ENCODE measurements at places on chromosomes 13 and 19.
A peak's percentile ranks its signal among the peaks of the same experiment; 100 is the strongest.

- no peak for DNase-seq
Observed at GRCh38 chr13:112464720-112465119, 88.6 kb downstream of the SPACA7 start.

DNA sequence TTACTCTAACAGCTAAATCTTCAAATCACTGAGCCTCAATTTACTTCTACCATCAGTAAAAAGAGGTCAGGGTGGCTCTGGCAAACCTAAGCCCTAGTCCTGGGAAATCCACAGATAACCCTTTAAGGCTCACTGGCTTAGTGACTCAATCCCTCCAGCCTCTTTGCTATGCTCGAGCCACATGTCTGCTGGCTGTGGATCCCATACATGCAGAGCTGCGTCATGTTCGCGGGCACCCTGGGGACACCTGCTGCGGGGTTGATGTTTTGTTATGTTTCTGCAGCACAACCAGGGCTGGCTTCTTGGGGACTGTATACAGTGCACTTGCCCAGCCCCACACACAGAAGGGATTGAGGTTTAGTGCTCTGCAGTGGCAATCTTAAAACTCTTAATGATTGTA lies 41.6 kb upstream of the C13orf42 start:
- no peak for DNase-seq

- DNase-seq = peak; percentile 41
Observed at GRCh38 chr19:8445488-8446001, 770 bp downstream of the HNRNPM start.

- DNase-seq = no peak
Observed at GRCh38 chr19:15721268-15721667, 6.6 kb upstream of the OR10H2 start.

DNA sequence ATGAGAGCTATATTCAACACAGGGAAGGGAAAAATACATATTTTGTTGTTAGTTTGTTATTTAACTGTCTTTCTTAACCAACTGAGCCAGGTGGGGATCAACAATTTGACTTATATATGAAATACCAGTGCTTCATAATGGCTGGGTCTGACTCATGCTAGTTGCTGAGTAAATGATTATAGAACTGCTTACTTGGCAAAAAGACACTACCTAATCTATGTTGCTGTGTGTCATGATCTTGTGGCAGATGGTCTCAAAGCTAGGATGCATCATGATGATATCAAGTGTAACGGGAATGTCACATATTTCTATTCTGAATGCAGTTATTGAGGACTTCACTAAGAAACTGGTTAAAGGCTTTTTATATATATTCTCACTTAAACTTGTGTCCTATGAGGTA lies 727.4 kb upstream of the SLITRK1 start:
- no peak for DNase-seq

DNA sequence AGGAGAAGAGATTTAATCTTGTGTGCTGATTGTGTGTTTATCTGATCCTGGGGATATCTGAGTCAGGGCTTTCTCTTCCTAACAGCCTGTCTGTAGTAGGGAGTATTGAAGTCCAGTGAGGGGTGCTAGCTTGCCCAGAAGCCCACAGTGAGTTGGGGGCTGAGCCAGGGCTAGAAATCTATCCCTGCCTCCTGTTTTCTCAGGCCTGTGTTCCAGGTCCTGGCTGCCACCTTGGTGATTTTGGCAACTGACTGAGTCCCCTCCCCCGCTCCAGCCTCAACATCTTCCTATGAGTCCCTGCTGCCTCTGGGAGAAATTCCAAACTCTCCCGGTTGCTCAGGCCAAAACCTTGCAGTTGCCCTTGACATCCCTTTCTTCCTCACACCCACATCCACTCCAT lies 7.7 kb upstream of the NOVA2 start:
- DNase-seq = no peak

GRCh38 chr13:97001636-97002035 lies 7.4 kb upstream of the OXGR1 start:
- no peak for DNase-seq

GRCh38 chr13:100130092-100130491 lies 41.2 kb downstream of the PCCA start:
- no peak for DNase-seq

DNA sequence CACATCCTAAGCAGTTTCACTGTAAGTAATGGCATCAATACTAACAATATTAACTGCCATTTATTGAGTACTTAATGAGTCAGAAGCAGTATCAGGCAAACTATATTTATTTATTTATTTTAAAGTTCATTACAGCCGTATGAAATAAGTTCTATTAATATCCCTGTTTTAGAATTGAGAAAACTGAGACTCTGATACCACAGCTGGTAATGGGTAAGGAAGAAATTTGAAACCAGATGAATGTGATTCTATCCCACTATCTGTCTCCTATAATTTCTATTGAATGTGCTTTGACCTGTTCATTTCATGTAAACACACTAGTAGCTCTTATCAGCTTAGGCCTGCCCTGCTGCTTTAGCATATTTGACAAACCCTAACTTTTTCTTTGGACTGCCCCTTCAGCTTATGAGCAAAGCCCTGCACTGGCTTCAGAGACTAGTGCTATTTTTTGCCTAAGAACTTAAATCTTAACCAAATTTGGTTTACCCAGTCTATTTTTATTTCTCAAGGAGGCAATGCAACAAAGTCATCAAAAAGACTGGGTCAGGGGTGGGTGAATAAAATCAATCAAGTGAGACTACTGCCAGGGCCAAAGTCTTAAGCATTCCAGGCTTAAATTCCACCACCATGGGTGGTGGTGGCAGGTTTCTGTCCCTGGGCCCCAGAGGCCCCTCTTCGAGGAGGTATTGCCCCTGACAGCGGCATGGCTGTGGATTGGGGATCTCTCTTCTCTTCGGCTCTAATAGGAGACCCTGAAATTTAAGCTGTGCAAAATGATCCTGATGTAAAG lies 143.4 kb downstream of the DLEU7 start:
- no peak for DNase-seq

GRCh38 chr19:5960005-5961001 lies 17.6 kb downstream of the RANBP3 start:
- DNase-seq = no peak

GRCh38 chr19:4388337-4389063 lies 11.8 kb downstream of the SH3GL1 start:
- no peak for DNase-seq

- DNase-seq = peak; percentile 47
Observed at GRCh38 chr19:1651568-1652291, 685 bp downstream of the TCF3 start.

DNA sequence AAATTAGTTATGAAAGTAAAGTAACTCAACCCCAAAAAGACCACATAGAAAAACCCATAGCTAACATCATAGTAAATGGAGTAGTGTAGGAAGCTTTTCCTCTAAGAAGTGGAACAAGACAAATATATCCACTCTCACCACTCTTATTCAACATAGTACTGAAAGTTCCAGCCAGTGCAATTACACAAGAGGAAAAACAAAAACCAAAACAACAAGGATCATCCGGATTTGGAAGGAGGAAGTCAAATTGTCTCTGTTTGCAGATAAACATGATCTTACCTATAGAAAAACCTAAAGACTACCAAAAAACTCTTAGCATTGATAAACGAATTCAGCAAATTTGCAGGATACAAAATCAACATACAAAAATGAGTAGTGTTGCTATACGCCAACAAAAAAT lies 8.5 kb upstream of the SIGLEC8 start:
- DNase-seq = no peak

- peak; percentile 73 for DNase-seq
Observed at GRCh38 chr19:15195371-15196334, 5.1 kb downstream of the NOTCH3 start.

- no peak for DNase-seq
Observed at GRCh38 chr19:8423817-8424223, 10.7 kb downstream of the MARCHF2 start.

- no peak for DNase-seq
Observed at GRCh38 chr19:16340092-16340491, 15.5 kb downstream of the KLF2 start.

DNA sequence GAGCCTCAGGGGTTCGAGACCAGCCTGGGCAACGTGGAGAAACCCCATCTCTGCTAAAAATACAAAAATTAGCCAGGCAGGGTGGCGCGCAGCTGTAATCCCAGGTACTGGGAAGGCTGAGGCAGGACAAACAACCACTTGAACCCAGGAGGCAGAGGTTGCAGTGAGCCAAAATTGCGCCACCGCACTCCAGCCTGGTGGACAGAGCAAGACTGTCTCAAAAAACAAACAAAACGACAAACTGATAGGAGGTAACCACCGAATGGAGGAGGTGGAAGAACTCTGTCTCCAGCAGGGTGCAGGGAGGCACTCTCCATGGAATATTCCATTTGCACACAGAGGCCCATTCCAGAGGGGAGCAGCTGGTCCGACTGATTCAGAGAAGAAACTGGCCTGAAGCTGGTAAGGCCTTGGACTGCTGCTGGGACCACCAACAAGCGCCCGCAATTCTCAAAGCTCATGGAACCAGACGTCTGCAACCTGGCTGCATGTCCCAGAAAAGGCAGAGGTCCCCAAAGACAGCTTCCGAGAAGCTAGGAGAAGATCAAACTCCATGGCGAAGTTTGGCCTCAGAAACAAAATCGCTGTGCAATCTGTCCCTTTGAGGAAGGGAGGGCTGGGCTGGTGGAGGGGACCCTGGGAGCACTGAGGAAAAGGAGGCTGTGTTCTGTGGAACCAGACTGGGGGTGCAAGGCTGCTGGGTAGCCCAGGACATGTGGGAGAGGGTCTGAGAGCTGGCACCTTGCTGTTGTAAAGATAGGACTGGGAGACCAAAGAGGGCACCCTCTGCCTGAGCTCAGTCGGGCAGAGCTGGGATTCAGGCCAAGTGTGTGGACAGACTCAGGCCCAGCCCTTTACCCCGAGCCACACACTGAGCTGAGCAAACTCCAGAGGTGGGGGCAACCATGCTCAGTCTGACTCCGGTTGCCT lies 35.2 kb downstream of the SLC25A42 start:
- DNase-seq = no peak

DNA sequence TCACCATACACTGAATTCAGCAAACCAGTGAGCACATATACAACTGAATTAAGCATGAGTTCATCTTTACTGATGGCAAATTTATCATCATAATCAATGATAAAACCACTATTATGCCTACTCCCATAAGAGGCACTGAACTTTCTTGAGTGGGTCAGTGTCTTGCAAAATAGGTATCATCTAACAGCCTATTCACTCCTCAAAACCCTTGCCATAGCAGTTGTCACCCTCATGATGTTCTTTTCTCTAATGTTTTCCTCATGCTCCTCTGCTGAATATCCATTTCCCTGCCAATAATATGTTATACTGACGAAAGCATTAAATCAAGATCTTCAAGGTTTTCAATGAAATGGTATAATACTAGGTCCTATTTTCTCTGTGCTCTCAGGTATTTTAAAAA lies 5.6 kb downstream of the ARGLU1 start:
- no peak for DNase-seq

GRCh38 chr13:22103046-22104027 lies 432.5 kb downstream of the FGF9 start:
- DNase-seq = no peak

GRCh38 chr19:18901491-18901890 lies 5.5 kb upstream of the CERS1 start:
- no peak for DNase-seq

- DNase-seq = no peak
Observed at GRCh38 chr13:107743983-107744382, 471.4 kb downstream of the LIG4 start.

DNA sequence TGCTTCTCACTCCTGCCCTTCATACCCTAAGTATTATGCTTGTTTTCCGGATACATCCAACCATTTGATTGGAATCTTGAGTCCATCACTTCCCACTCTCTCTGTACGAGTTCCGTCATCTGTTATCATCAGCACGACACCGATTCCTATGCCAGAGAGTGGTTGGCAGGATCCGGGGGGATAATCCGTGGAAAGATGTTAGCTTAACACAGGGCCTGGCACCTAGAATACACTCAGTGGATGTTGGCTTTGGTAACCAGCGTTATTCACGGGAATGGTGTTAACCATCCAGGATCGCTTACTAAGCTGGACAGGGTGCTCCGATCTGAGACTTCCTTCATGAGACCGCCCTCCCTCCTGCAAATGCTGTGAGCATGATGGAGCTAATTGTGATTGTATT lies 12.4 kb downstream of the VSTM2B start:
- no peak for DNase-seq

DNA sequence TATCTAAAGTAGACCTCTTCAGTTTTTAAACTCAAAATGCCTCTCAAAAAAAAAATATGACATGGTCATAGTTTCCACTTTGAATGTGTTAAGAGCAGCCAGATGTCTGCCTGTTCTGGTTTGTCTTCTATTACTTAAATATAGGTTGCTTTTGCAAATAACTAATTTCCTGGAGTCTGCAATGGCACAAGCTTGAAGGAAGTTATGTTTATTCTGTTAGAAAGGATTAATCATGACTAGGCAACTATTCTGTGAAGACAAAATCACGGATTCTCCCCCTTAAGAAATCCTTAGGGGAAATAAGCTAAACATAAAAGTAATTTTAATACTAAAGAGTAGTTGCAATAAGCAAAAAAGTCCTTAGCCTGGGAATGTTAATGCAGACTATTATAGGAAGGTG lies 26.3 kb downstream of the SKA3 start:
- no peak for DNase-seq

DNA sequence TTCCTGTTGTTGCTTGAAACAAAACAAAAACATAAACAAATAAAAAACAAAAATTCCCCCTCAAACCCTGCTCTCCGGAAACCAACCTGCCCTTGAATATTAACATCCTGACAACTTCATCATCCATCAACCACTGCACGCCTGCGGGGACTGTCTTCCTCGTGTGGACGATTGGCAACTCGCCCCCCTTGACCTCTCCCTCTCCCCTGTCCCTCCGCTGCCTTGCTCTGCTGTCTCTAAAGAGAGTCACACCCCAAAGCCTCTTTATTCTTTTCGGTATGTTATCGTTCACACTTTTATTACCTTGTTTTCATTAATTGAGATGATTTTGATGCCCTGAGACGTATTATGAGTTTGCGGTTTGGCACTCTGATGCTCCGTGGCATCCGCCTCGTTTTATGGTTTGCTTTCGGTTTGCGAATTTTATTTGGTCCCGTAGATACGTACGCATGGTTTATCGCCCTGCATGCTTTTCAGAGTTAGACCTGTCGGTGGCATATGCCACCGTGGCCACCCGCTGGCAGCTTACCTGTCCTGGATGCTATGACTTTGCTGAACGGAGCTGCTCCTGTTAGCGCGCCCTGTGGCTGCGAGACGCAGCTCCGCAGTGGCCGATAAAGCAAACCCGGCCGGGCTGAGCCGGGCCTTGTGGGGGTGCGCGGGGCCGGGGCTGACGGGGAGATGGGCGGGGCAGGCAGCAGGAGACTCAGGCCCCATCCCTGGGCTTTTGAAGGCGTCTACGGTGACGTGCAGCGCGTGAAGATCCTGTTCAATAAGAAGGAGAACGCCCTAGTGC lies 10.6 kb downstream of the PTBP1 start:
- DNase-seq = no peak

GRCh38 chr13:34879851-34880250 lies 62.2 kb upstream of the NBEA start:
- no peak for DNase-seq

DNA sequence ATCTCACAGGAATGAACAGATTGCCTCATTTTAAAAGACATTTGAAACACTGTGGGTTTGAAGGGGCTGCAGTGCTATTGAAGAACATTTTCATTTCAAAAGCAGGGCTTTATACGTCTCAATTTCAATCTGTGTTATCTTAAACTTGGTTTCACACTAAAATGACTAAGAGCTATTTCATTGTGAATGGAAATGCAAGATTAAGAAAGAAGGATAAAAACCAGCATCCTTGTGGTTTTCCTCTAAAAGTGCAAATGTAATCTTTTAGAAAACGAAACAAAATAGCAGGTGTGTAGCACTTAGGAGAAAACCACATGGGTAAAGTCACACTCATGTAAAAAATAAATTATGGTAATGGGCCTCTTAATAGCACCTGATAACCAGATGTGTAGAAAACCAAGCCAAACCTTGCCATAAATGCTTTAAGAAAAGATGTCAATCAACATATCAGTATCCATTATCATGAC lies 397.7 kb downstream of the GPC6 start:
- DNase-seq = no peak

All from NCI-H2081 (cell line).